ENCODE measurements at places on chromosomes 4 and X. TPM values are rescaled to one million over a fixed set of nuclear protein-coding genes. Genes with fewer than 3 reads are reported as not detected.

- peak; percentile 79 for DNase-seq
- H3K27me3 ChIP-seq: no peaks in the 10 kb centered on the region
- no peak overlapping the region for H3K4me3 ChIP-seq
- no peaks in the 10 kb centered on the region for H3K36me3 ChIP-seq
- H3K27ac ChIP-seq: peak overlapping the region; percentile 13
- H3K4me1 ChIP-seq: peaks cover 64% of the 10 kb centered on the region
Observed at GRCh38 chr4:85909851-85910250, 434.9 kb downstream of the ARHGAP24 start.

- no peak for DNase-seq
- H3K4me1 ChIP-seq: no peaks in the 10 kb centered on the region
- no peak overlapping the region for H3K4me3 ChIP-seq
- H3K36me3 ChIP-seq: no peaks in the 10 kb centered on the region
- H3K27me3 ChIP-seq: no peaks in the 10 kb centered on the region
- H3K27ac ChIP-seq: no peak overlapping the region
Observed at GRCh38 chr4:81799371-81799770, 327.7 kb upstream of the RASGEF1B start.

Gene NBDY
- 16.5 TPM for polyA plus RNA-seq

- H3K27me3 ChIP-seq: no peaks in the 10 kb centered on the region
- H3K4me1 ChIP-seq: no peaks in the 10 kb centered on the region
- no peaks in the 10 kb centered on the region for H3K36me3 ChIP-seq
- no peak for DNase-seq
- no peak overlapping the region for H3K4me3 ChIP-seq
Observed at GRCh38 chrX:103407776-103408175, 31.4 kb downstream of the BEX3 start.

Gene HSFX1
- polyA plus RNA-seq: not detected

DNA sequence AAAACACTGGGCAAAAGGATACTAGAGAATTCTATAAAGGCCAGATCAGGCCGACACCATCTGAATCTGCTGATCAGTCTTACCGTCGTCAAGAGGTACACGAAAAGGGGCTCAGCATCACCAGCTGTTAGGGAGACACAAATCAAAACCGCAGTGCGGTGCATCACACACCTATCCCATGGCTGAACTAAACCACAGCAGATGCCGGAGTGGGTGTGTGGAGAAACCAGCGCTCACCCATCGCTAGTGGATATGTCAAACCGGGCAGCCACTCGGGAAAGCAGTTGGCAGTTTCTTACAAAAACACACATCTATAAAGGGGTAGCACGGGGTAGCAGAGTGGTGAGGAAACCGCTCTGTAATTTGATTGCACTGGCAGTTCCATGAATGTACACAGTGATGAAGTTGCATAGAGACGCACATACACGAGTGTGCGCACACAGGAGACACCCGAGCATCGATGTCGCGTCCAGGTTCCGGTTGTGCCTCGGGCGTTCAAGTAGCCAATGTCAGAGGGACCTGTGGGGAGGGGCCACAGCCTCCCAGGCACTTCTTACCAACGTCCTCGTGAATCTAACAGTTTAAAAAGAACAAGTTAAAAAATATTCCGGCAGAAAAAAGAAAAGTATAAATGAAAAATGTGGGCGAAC is 23.1 kb upstream of the CCNQ start:
- H3K4me3 ChIP-seq: no peak overlapping the region
- DNase-seq: no peak
- H3K27ac ChIP-seq: no peak overlapping the region
- H3K27me3 ChIP-seq: peaks cover 29% of the 10 kb centered on the region
- no peaks in the 10 kb centered on the region for H3K4me1 ChIP-seq

Gene RCHY1
- 9.7 TPM for polyA plus RNA-seq

Gene UBE2K
- polyA plus RNA-seq: 30.1 TPM

DNA sequence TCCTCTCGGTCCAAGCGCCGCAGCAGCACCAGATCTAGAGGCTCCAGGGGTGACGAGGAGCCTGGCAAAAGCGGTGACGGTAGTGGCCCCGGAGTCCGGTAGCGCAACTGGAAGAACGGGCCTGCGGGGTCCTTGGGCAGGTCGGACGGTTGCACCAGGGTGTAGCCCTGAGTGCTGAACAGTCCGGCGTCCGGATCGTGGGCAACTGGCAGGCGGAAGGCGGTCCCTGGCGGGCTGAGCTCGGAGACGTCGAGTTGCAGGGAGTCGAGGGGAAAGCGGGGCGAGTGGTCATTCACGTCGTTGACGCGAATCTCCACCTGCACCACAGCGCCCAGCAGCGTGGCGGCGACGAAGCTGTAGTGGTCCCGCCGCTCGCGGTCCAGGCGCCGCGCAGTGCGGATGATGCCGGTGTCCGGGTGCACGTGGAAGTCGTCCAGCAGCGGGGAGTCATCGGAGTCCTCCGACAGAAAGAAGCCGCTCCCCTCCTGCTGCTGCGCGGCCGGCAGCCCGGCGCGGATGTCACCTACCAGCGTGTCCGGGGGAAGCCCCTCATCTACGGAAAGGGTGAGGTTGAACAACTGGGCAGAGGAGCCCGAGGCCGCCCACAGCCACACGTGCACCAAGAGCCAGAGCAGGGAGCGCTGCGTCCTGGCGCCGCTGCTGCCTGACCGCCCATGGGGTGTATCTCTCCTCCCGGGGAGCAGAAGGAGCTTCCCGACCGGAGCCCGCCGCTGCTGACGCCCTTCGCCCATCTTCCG is 837 bp downstream of the DCHS2 start:
- DNase-seq: no peak
- peak overlapping the region; percentile 45 for H3K4me3 ChIP-seq
- H3K27ac ChIP-seq: peak overlapping the region; percentile 37
- H3K36me3 ChIP-seq: no peaks in the 10 kb centered on the region

Gene S100G
- polyA plus RNA-seq: not detected

GRCh38 chr4:9812501-9813340 is 31.3 kb downstream of the DRD5 start:
- no peaks in the 10 kb centered on the region for H3K27me3 ChIP-seq
- no peak overlapping the region for H3K4me3 ChIP-seq
- no peaks in the 10 kb centered on the region for H3K4me1 ChIP-seq
- H3K27ac ChIP-seq: no peak overlapping the region

- peak; percentile 62 for DNase-seq
- H3K4me3 ChIP-seq: no peak overlapping the region
- no peaks in the 10 kb centered on the region for H3K36me3 ChIP-seq
- no peaks in the 10 kb centered on the region for H3K27me3 ChIP-seq
- no peaks in the 10 kb centered on the region for H3K4me1 ChIP-seq
- H3K27ac ChIP-seq: no peak overlapping the region
Observed at GRCh38 chrX:22081475-22082092, 49.5 kb downstream of the PHEX start.

DNA sequence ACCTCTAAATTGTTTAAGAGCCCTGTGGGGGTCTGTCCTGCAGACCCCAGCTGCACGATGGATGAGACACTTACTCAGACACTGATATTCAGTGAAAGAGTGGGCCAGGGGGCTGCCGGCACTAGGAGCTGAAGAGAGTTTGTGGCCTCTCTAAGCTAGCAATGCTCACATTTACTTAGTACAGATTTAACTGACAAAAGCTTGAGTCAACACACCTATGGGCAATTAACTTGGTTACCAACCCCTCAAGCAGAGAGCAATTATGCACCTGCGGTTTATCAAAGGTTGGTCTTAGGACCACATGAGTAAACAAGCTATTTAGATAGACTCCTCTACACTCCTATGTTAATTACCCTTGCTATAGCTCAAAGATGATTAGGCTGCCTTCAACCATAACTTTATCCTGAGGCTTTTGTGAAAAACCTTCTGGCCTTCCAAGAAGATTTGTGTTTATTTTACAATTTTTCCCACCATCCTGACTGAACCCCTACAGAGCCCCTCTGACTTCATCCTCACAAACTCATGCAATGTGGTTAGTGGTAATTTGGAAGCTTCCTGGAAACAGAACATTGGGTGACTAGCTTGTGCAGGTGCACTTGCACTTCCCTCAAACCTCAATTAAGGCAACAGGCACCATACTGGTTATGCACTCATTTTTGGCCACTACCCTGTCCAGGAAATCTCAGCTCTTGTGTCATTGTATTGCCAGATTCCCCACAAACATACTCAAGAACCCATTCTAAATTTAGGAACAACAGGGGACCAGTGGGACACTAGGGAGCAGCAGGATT is 234.4 kb upstream of the ITM2A start:
- peak; percentile 15 for DNase-seq
- no peaks in the 10 kb centered on the region for H3K27me3 ChIP-seq
- no peak overlapping the region for H3K4me3 ChIP-seq
- H3K36me3 ChIP-seq: no peaks in the 10 kb centered on the region
- H3K27ac ChIP-seq: no peak overlapping the region

- no peaks in the 10 kb centered on the region for H3K36me3 ChIP-seq
- no peaks in the 10 kb centered on the region for H3K4me1 ChIP-seq
- no peaks in the 10 kb centered on the region for H3K27me3 ChIP-seq
- peak; percentile 39 for DNase-seq
- H3K4me3 ChIP-seq: no peak overlapping the region
- H3K27ac ChIP-seq: no peak overlapping the region
Observed at GRCh38 chrX:30992381-30992904, 79.4 kb downstream of the FTHL17 start.

- no peaks in the 10 kb centered on the region for H3K4me1 ChIP-seq
- H3K36me3 ChIP-seq: no peaks in the 10 kb centered on the region
- DNase-seq: no peak
- no peaks in the 10 kb centered on the region for H3K27me3 ChIP-seq
Observed at GRCh38 chrX:68307769-68308168, 125.5 kb downstream of the OPHN1 start.

DNA sequence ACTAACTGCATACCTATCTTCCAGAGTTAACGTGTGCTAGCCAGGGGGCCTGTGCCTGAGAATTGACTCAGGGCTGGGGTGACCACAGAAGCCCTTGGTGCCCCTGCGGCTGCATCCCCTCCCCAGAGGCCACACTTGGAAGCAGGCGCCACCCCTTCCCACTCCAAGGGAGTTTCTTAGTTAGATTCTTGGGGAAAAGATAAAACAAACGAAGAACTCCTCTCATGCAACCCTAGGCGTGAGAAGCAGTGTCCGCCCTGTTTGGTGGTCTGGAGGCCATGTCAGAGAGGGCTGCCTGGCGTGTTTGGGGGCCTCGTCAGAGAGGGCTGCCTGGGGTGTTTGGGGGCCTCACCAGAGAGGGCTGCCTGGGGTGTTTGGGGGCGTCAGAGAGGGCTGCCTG is 50.3 kb upstream of the HGFAC start:
- no peak for DNase-seq
- no peak overlapping the region for H3K27ac ChIP-seq
- no peaks in the 10 kb centered on the region for H3K36me3 ChIP-seq
- no peaks in the 10 kb centered on the region for H3K27me3 ChIP-seq
- no peak overlapping the region for H3K4me3 ChIP-seq

DNA sequence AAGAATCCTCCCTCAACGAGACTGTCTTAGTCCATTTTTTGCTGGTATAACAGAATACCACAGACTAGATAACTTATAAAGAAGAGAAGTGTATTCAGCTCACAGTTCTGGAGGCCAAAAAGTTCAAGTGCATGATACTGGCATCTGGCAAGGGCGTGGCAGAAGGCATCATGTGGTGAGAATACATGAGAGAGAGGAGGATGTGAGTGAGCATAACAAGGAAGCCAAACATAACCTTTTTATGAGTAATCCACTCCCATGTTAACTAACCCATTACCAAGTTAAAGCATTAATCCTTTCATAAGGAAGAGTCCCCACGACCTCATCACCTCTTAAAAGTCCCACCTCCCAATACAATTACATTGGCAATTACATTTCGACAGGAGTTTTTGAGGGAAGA is 504.6 kb downstream of the IQCM start:
- no peak overlapping the region for H3K27ac ChIP-seq
- DNase-seq: no peak
- H3K4me3 ChIP-seq: no peak overlapping the region
- H3K36me3 ChIP-seq: no peaks in the 10 kb centered on the region
- H3K4me1 ChIP-seq: no peaks in the 10 kb centered on the region

GRCh38 chrX:42128020-42128419 is 204.7 kb upstream of the CASK start:
- H3K4me3 ChIP-seq: no peak overlapping the region
- no peak for DNase-seq
- H3K4me1 ChIP-seq: no peaks in the 10 kb centered on the region
- no peaks in the 10 kb centered on the region for H3K36me3 ChIP-seq

DNA sequence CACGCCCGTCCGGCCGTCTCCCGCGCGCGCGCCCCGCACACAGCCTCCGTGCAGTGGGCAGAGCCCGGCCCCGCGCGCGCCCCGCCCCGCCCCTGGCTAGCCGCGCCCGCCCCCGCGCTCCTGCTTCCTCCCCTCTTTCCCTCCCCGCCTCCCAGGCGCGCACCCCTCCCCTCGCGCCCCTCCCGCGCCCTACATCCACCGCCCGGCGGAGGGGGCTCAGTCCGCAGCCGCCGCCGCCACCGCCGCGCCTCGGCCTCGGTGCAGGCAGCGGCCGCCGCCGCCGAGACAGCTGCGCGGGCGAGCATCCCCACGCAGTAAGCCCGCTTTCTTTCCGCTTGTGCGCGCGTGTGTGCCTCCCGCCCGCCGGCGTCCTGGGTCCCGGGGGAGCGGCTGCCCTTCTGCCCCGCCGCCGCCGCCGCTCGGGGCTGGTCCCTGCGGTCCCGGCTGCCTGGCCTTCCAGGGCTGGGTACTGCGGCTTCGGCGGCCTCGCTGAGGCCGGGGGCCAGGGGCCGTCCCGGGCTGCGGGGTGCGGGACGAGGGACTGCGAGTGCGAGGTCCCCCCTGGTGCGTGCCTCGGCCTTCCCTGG is at the start of gene FHL1:
Gene FHL1 (plus strand): TSS at position 219 of the 587 bp plus-strand sequence.
- no peaks in the 10 kb centered on the region for H3K27me3 ChIP-seq
- peaks cover 8% of the 10 kb centered on the region for H3K4me1 ChIP-seq
- peak within 1 kb of the TSS; percentile 84 for H3K27ac ChIP-seq

Gene SSX4B
- not detected for polyA plus RNA-seq

Gene MAGEH1
- 13.5 TPM for polyA plus RNA-seq

DNA sequence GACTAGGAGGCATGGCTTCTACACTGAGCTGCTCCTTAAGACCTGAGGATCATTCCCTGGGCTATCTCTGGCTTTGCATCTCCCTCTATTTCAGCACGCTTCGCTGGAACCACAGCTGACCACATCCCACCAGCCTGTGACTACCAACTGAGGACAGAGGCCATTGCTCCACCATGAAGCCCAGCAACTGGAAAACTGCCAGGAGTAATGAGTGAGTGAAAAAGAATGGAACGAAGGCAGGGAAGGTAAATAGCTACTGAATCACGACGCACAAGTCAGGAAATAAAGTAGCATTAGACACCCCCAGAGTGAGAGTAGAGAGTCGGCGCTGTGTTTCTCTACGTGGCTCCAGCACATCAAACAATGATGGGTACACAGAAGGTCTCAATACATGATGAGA is 314.7 kb downstream of the LDB2 start:
- no peaks in the 10 kb centered on the region for H3K4me1 ChIP-seq
- no peak overlapping the region for H3K27ac ChIP-seq
- no peak overlapping the region for H3K4me3 ChIP-seq
- DNase-seq: no peak

Gene FGA
- 6.5 TPM for polyA plus RNA-seq

- H3K27me3 ChIP-seq: no peaks in the 10 kb centered on the region
- H3K4me1 ChIP-seq: peaks cover 17% of the 10 kb centered on the region
- H3K36me3 ChIP-seq: no peaks in the 10 kb centered on the region
- no peak overlapping the region for H3K27ac ChIP-seq
- DNase-seq: no peak
Observed at GRCh38 chr4:3071811-3072210, 2.5 kb downstream of the HTT-AS start.

Data from stomach (tissue), 19 donors.